ENCODE measurements at places on chromosomes 1 and 21. TPM values are rescaled to one million over a fixed set of nuclear protein-coding genes. Genes with fewer than 3 reads are reported as not detected.
A peak's percentile ranks its signal among the peaks of the same experiment; 100 is the strongest.

The PRELP gene
- total RNA-seq, result not detected

The KCNE2 gene
- total RNA-seq, result not detected

The THEM5 gene
- total RNA-seq, result not detected

DNA sequence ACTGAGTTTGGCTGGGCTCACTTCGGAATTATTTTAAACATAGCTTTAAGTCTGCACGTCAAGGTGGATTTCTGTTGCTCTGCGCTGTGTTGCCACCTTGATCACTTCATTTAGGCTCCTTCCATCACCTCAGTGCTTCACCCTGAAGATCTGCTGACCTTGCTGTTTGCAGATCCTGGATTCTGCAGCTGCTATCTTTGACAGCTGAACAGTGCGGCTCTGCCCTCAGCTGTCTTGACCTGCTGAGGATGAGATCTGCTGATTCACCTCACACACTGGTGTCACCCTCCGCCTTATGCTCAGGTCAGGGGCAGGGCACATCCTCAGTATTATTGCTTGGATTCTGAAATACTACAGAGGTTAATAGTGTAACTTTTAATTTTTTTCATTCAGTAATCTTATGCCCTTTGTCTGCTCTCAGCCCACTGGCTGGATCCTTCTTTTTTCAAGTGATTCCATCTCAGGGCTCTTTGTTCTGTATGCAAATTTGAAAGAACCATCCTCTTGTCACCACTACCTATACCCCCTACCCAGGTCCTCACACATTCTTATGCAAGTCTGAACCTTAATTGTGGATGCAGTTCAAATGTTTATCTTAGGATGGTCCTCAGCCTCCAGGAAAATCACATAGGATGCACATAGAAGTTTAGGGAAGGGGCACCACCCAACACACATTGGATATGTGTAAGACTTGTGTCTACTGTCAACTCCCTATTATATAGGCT, 364.0 kb downstream of the OLFM3 start:
- DNase-seq, result no peak

DNA sequence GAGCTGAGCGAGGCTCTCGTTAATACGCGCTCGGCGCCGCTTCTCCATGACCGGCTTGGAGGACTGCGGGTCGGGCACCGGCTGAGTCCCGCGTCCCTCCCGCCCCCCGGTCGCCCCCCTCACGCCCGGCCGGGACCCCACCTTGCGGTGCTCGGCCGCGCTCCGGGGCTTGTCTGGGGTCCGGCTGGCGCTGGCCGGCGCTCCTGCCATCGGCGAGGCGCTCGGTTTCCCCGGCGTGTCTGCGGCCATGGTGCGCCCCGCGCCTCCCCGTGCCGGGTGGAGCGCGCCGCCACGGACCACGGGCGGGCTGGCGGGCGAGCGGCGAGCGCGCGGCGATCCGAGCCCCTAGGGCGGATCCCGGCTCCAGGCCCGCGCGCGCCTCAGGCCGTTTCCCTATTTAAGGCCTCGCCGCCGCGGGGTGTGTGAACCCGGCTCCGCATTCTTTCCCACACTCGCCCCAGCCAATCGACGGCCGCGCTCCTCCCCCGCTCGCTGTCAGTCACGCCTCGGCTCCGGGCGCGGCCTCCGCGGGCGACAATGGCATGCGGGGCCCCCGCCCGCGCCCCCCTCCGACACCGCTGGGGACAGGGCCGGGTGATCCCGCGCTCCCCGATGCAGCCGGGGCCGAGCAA, at the start of gene HES4:
Gene HES4, minus strand, starts transcription at position 373 of the 632 bp plus-strand sequence. Its CDS starts 124 bp downstream, at position 249.
- peak; percentile 66 for DNase-seq

DNA sequence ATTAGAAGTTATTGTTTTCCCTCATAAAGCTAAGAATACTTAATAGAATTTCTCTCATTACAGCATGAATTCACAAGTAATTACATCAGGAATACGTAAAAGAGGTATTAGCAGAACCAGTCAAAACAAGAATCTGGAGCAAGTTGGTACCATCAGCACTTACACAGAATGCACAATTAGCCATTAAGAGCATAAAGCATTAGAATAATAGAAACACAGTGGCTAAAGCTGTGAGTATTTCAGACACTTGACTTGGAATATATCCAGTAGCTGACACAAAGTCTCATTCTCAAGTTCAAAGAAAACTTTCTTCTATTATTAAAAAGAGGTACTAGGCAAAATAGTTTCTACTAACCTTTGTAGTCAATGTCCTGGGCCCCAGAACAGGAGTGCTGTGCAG, 49.6 kb downstream of the KRTAP19-8 start:
- DNase-seq, result no peak

The PDZK1 gene
- not detected for total RNA-seq

DNA sequence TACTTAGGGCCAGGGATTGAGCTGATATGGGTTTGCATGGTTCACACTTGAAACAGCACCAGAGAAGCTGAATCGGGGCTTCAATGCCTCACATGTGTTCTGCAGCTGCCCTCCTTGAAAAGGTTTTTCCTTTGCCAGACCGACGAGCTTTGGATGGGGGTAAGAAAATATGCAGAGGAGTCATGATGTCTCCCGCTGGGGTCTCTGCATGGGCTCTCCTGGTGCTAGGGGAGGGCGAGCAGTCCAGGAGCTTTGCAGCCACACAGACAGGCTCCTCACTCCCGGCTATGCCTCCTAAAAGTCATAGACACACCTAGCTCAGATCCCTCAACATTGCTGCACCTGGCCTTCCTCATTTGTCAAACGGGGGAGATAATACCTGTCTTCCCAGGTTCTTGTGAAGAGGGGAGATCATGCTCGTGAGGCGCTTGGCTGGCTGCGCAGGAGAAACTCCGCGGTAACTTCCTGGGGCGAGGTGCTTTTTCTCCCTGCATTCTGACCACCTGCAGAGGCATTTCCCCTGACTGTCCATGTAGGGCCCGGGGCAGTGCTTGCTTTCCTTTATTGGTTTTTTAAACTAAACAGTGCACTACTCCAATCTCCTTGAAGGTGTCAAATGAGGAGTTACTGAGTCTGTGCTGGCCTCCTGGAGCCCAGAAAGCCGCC, 112.4 kb downstream of the PLXNA2 start:
- no peak for DNase-seq

- DNase-seq, result no peak
These were observed 945 bp downstream of the CHAF1B start for GRCh38 chr21:36386031-36386642.

GRCh38 chr1:15802234-15802965, 5.0 kb downstream of the UQCRHL start:
- no peak for DNase-seq

- no peak for DNase-seq
These were observed 18.0 kb downstream of the BMP8A start for GRCh38 chr1:39509360-39510009.

GRCh38 chr1:199081739-199082138, 442.9 kb downstream of the PTPRC start:
- DNase-seq, result no peak

The GLRX2 gene
- 40.4 TPM for total RNA-seq

The TCP10L gene
- total RNA-seq, result 0.48 TPM

GRCh38 chr21:25572861-25573310, 34.4 kb downstream of the MRPL39 start:
- DNase-seq, result no peak

GRCh38 chr1:49544615-49545014, 479.1 kb downstream of the AGBL4 start:
- DNase-seq, result no peak

DNA sequence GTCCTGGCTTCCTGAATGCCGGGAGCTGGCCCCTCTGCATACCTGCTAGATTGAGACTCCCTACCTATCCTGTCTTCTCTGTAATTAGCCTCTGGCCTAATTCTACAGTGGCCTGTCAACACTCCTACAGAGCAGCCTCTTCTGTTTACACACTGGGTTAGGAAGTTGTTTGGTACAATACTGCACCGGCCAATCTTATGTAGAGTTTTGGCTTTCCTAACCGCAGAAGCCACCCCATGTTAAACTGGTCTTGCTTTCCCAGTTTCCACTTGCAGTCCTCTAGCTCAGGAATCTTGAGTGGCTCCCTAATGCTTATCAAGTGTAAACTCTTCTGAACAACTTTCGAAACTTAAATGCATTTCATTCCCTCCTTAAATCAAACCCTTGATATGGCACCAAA, 42.8 kb downstream of the DPH5 start:
- no peak for DNase-seq

DNA sequence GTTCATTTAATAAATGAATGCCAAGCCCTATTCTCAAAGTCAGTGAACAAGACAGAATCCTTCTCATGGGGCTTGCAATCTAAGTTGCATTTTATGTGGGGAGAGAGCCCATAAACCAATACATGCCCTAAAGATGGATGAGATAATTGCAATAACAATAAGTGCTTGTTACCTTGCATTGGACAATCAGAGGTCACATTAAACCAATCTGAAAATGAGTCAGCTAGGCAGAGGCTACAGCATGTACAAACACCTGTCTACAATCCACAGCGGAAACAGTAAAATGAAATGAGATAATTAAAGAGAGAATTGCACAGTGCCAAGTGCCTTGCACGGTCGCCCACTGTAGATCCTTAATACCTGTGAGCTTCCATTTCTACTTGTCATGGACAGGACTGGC, 7.4 kb upstream of the IGFN1 start:
- no peak for DNase-seq

DNA sequence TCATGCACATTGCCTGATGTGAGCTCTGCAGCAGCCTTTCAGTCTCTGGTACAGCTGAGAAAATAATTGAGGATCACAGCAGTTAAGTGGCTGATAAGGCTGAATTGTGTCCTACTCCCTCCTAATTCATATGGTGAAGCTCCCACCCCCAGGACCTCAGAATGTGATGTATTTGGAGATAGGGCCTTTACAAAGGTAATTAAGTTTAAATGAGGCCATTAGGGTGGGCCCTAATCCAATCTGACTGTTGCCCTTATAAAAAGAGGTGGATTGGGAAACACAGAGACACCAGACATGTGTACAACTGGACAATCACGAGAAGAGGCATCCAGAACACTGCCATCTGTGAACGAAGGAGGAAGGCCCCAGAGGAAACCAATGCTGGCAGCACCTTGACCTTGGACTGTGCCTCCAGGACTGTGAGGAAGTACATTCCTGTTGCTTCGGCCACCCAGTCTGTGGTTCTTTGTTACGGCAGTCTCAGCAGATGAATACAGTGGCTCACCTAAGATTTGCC, 148.1 kb downstream of the TRABD2B start:
- DNase-seq, result no peak

GRCh38 chr1:50416150-50416527, 7.1 kb downstream of the DMRTA2 start:
- no peak for DNase-seq

DNA sequence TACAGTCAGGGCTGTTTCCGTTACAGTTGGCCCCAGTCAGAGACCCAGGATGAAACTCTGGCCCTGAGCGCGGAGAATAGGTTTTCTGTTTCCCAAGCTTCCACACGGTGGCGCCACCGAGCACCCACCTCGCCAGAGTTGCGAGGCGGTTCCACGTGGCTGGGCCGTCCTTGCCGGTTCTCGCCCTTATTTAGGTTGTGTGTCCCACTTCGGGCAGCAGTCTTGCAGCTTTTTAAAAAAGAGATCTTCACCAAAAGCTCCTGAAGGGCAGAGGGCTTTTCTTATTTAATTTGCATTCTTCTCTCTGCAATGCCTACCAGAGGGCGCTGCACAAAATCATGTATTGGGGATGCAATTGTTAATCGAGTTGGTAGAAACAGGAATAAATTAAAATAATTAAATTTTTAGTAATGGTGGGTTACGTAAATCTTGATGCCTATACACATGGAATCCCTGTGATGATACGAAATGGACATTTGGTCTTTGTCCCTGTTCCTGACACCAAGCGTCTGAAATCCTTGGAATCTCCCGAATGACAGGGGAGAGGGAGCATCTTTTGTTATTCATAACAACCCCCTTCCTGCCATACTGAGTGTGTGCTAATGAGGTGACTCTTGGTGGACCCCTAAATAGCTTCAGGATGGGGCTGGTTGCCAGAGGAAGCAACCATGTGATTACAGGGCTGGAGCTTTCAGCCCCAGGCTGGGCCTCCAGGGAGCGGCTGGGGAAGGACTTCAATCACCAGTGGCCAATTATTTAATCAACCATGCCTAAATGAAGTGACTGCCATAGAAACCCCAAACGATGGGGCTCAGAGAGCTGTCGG, 5.6 kb upstream of the S100A7 start:
- DNase-seq, result peak; percentile 65

DNA sequence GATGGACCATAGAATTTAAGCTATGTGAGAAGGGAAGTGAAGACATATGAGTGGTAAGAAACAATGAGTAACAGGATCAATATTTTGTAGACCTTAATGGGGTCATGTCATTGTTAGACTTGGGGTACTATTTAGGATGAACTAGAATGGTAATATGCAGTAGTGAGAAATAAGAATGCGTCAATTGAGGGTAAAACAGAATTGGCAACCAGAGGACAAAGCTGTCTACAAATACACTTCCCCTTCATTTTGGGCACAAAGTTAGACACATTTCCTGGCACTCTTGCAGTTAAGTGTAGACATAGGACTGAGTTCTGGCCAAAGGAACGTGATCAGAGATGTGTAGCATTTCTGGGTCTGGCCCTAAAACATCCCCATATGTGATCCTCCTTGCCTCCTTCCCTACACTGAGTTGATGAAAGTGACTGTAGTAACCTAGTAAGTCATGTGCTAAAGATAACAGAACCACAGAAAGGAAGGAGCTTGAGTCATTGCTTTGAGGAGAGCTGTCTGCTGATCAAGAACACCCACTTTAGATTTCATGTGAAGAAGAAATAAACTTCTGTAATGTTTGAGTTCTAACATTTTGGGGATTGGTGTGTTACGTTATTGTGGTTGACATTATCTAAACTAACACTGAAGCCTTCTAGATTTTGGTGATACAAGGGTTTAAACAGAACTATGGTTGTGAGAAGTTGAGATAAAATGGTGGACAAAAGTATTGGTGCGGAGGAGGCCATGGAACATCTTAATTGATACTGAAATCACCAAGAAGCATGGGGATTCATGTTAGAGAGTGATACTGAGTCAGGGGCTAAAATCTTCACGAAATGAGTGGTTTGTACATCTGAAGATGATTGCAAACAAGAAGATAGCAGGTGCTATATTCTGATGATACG, 41.7 kb downstream of the CD55 start:
- DNase-seq, result no peak

The DISC1 gene
- 2.0 TPM for total RNA-seq

The INSRR gene
- total RNA-seq, result 0.20 TPM

The STMN1 gene
- 504 TPM for total RNA-seq

DNA sequence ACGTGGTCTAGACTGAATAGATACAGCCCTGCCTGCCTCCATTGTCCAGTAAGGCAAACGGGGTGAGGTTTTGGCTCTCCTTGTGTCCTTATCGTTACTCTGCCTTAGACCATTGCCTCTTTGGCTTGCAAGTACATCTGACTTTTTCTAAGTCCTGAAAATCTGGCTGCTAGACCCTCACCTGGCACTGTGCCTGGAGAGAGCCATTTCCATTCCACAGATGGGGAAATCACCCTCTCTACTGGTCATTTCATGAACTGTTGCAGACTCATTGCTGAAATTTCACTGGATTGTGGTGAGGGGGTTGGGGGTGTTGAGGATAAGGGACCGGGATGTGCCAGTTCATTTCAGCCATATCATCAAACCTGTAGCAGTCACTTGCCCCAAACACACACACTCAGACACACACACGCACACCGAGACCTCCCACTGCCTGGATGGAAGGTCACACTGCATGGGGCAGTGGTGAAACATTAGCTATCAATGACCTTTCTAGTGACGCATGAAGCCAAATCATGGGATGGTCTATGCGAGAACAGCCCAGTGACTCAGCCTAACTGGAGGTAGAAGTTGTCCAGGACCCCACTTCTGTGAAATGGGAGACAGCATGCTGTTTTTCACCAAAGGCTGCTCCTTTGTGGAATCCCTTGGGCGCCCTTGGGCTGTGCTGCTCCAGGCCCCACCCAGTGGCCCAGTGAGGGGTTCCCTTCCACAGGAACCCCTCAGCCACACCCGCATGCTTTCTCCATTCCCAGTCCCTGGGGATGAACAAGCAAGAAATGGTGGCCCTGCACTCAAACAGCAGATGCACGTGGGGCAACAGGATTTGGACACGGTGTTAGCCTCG, 34.9 kb upstream of the VASH2 start:
- DNase-seq, result no peak

Data from activated naive CD8-positive, alpha-beta T cell treated with anti-CD3 and anti-CD28 coated beads for 36 hours (primary cell).